ENCODE measurements at places on chromosomes 5 and 9.
A peak's percentile ranks its signal among the peaks of the same experiment; 100 is the strongest.

- no peak for DNase-seq
Observed at GRCh38 chr5:111255169-111255568, 31.0 kb downstream of the CAMK4 start.

DNA sequence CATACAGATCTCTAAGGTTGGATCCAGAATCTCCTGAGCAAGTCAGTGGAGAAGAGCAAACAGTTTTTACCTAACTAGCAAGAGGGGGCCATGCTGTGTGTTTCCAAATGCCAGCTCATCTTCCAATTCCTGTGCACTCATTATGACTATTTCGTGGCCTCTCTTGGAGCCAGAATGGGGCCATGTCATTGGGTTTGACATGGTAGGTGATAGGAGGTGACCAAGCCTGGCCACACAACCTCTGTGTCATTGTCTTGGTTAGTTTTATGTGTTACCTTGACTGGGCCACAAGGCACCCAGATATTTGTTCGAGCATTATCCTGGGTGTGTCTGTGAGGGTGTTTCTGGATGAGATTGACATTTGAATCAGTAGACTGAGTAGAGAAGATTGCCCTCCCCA lies 206.2 kb downstream of the HSPA4 start:
- no peak for DNase-seq

- no peak for DNase-seq
Observed at GRCh38 chr9:84374013-84374412, 33.5 kb upstream of the SLC28A3 start.

- DNase-seq, result no peak
Observed at GRCh38 chr9:125393426-125393825, 131.8 kb downstream of the GAPVD1 start.

GRCh38 chr9:109001275-109001676 lies 12.0 kb downstream of the CTNNAL1 start:
- DNase-seq, result no peak

- no peak for DNase-seq
Observed at GRCh38 chr9:98533132-98533531, 175.6 kb downstream of the GABBR2 start.

GRCh38 chr9:102069969-102070368 lies 331.5 kb upstream of the GRIN3A start:
- DNase-seq, result no peak

GRCh38 chr9:98226957-98227356 lies 28.5 kb downstream of the TBC1D2 start:
- DNase-seq, result no peak

DNA sequence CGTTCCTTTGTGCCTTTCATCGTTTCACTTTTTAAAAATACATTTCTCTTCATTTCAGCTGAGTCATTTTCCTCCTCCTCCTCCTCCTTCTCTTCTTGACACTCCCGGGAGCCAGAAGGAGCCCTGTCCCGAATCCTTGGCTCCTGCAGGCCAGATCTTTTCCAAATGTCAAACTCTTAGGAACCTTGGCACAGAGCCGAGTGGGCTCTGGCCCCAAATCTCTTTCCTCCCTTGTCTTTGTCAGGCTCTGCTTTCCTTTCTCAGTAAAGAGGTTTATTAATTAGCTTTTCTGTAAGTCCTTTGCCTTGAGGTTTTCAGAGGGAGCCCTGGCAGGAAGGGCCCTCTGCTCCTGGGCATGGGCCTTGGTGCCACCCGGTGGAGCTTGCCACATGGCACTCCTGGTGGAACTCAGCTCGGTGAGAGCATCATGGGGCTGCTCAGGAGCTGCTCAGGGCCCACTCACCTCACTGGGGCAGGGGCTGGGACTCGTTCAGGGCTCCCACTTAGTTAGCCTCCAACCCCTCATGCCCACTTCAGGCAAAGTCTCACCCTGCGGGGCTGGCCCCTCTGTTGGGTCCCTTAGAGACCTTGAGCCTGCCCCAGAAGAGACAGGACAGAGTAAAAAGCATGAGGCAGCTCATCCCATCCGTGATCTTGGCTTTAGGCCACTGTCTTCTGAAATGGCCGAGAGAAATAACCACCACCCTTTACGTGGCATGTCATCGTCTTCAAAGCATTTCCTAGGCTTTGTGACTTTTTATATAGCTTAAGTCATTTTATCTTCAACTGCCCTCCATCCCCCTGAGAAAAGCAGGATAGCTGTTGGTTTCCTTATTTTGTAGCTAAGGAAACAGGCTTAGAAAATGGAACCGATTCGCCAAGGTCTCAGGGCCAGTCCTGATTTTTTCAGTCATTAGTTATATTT lies 17.1 kb downstream of the STC2 start:
- no peak for DNase-seq

DNA sequence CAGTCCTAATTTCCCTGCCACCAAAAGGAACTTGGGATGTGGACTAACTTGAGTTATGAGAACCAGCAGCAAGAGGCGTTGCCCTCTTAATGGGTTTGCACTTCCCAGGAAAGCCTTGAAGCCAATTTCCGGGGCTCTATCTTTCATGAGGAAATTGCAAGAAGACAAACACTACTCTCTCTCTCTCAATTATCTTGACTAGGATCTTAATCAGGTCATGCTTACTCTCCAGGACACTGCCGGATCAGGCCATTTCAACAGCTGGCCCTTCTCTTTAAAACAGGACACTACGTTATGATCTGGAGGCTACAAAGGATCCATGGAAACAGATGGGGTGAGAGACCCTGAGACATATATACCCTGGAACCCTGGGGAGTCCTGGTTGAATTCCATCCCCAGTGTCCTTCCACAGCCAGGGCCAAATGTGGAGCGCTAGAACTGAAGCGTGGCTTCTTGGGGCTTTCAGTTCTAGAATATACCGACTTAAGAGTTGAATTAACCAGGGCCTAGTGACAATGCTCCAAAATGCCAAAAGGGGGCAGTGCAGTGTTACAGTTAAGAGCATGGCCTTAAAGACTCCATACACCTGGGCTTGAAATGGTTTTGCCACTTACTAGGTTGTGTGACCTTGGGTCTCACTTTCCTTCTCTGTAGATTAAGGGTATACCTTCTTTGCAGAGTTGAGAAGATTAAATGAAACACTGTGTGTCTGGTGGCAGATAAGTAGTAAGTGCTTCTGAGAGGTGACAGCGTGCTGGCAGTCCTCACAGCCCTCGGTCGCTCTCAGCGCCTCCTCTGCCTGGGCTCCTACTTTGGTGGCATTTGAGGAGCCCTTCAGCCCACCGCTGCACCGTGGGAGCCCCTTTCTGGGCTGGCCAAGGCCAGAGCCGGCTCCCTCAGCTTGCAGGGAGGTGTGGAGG lies 21.1 kb downstream of the FAM219A start:
- DNase-seq, result peak; percentile 59

- DNase-seq, result no peak
Observed at GRCh38 chr9:84898188-84898587, 228.7 kb downstream of the NTRK2 start.
